ENCODE measurements at places on chromosomes 5 and 9. TPM values are rescaled to one million over a fixed set of nuclear protein-coding genes. Genes with fewer than 3 reads are reported as not detected.
A peak's percentile ranks its signal among the peaks of the same experiment; 100 is the strongest.

DNA sequence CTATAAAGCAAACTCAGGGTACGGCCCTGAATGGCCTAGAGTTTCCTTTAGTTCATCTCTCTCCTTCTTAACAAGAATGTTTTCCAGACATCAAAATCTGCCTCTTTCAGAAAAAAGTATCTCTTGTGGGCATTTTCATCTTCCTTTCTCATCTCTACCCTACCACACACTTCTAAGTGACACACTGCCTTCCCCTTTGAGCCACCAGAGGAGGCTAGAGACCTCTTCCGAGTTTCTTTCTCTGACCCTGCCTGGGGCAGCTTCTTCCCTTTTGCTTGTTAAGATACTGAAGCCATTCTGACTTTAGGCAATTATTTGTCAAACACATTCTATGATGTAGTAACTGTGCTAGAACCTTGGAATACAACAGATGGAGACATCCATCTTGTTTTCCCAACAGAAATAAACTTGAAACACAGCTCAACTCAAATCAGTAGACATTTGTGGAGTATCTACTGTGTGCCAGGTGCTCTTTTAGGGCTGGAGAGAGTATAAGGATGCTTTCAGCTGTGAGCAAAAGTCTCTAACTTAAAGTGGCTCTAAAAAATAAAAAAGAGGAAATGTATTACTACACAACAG lies 8.6 kb upstream of the SV2C start:
- peak; percentile 14 for DNase-seq

- DNase-seq: no peak
Measured at GRCh38 chr5:174428895-174429294, 295.5 kb upstream of the MSX2 start.

- no peak for DNase-seq
Measured at GRCh38 chr5:167945542-167946384, 345.7 kb upstream of the WWC1 start.

ARL10 gene
- 19.1 TPM for total RNA-seq

DNA sequence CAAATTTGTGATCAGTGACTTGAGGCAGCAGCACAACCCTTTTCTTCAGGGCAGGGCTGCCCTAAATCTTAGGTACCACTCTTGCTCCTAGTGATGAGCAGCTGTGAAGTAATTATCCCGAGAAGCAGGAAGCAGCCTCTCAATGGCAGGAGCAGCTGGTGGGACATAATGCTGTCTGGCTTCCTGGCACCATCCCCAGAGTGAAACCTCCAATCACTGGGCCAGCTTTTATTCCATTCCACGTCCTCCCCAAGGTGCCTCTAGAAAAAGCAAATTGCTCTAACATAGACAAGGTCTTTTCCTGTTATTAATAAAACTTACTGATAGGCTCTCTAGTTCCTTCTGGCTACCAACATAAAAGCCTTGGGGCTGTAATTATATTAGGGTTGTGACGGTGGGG lies 154.0 kb downstream of the FRMD3 start:
- no peak for DNase-seq

HSPB3 gene
- total RNA-seq: not detected

GRCh38 chr5:117539692-117540091 lies 965.1 kb upstream of the SEMA6A start:
- no peak for DNase-seq

All from activated naive CD4-positive, alpha-beta T cell treated with anti-CD3 and anti-CD28 coated beads, Interleukin-2, amount 50 U/mL, for 72 hours (primary cell).